ENCODE measurements at places on chromosomes 12 and 14.

GRCh38 chr12:120264086-120264903 is 1.2 kb downstream of the PXN start:
- DNase-seq = no peak

- DNase-seq = no peak
Observed at GRCh38 chr14:99676657-99677056, 7.4 kb upstream of the CYP46A1 start.

GRCh38 chr14:102539544-102540314 is 30.2 kb upstream of the ANKRD9 start:
- DNase-seq = no peak

- no peak for DNase-seq
Observed at GRCh38 chr14:90890322-90891020, 74.2 kb upstream of the TTC7B start.

DNA sequence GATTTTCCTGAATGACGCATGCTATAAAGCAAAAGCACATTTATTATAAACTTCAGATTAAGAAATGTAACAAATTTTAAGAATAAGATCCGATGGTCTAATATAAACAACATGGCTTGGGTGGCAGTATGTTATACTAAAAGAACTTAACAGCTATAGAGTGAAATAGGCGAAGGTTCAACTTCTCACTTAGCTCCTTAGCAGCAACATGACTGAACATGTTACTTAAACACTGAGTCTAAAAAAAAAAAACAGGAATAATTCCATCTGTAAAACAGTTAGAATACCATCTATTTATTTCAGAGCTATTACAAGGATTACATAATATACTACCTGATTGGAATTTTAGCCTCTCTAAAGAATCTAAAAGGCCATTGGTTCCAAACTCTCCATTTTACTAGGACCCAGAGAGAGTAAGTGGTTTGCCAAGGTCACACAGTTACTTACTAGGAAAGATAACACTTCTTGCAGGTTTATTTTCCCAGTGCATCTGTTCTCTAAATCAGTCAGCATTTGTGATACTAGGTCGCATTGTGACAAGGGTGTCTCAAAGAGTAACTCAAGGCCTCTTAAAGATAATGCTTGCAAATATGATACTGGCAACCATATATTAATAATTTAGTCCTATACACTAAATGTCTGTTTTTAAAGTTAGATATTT is 14.8 kb downstream of the OSBPL8 start:
- no peak for DNase-seq

DNA sequence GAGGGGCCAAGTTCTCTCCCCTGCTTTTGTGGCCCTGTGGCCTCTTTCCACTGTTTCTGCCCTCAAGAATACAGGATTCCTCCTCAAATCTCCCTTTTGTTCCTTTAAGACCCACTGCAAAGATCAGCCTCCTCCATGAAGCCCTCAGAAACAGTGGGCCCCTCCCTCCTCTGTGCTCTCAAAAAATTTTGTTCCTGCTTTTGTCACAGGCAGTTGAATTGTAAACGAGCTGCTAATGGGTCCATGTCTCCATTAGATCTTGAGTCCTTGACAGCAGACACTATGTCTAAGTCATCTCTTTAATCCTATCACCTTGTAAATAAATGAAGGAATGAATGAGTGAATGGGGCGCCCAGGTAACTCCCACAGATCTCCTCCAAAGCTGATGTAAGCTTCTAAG is 175.2 kb downstream of the ESRRB start:
- DNase-seq = no peak

- peak; percentile 11 for DNase-seq
Observed at GRCh38 chr14:102779084-102779462, 1.8 kb downstream of the TRAF3 start.

DNA sequence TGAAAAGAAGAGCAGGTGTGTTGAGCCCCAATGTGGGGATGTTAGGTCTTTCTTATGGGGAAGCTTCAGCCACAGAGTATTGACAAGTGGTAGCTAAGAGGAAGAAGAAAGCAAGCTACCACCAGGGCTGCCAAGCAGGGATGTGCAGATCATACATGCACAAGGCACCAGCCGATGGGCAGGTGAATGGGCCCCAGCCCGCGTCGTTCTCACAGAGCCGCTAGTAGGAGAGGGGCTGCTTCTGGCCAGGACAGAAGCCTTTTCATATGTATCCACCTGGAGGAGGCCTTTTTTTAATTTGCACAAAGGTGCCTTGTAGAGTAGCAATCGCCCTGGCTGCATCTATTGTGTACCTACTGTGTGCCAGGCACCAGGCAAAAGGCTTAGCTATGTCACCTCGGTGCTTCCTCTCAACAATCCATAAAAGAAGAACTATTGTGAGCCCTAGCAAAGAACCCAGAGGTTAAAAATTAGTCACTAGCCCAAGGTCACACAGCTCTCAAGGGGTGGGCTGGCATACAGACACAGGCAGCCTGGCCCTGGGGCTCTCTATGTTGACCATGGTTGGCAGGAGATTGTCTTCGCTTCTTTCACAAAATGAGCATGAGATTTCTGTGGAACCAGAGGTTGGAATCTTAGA is 8.2 kb downstream of the NUAK1 start:
- no peak for DNase-seq

GRCh38 chr12:1660304-1661187 is 30.3 kb upstream of the ADIPOR2 start:
- no peak for DNase-seq

DNA sequence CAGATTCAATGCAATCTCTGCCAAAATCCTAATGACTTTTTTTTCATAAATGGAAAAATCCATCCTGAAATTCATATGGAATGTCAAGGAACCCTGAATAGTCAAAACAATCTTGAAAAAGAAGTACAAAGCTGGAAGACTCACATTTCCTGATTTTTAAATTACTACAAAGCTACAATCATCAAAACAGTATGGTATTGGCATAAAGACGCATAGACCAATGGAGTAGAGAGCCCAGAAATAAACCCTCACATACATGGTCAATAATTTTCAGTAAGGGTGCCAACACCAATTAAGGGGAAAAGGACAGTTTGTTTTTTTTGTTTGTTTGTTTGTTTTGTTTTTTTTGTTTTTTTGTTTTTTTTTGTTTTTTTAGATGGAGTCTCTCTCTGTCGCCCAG is 4.6 kb upstream of the RD3L start:
- DNase-seq = no peak

DNA sequence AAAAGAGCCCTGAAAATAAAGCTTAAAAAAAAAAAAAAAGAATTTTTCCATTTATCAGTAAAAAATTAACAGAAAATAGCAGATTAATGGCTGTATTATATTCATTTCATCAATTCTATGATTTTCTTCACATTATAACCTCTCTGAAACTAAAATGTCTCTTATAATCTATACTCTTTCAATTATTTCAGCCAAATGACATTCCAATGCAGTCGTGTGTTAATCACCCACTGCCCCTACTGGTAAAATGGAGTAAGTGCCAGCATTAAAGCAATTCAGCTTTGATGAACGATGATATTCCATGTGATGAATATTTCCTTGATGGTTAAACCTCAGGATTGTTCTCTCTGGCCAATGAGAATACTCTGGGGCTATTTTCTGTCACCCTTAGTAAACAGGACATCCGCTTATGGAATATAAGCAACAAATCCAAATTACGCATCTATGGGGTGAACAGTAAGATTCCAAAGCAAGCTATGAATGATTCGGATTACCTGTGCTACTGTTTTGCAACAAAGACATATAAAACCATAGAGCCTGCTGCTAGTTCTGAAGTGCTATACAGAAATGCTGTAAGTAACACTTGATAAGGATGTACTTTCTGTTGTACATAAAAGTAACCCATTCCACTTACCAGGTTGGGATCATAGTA is 20.3 kb upstream of the SYCP3 start:
- peak; percentile 50 for DNase-seq

DNA sequence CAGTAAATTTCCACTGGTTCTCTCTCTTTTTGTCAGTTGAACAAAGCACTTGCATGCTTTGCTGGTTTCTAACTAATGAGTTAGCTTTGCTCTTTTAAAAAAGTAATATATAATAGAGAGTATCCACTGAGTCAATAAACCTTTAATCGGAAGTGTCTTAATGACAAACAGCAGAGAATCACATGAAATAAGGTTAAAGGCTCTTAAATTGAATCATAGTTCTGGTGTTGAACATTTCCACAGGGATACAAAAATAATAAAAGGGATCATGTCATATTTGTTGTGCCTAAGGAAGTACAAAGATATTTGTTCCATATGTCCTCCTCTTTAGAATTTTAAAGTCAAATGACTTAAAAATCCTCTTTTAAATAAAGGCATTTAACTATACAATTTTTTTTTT is 362.6 kb downstream of the LRIG3 start:
- no peak for DNase-seq

GRCh38 chr12:51845482-51845881 is 3.0 kb downstream of the FIGNL2 start:
- no peak for DNase-seq

DNA sequence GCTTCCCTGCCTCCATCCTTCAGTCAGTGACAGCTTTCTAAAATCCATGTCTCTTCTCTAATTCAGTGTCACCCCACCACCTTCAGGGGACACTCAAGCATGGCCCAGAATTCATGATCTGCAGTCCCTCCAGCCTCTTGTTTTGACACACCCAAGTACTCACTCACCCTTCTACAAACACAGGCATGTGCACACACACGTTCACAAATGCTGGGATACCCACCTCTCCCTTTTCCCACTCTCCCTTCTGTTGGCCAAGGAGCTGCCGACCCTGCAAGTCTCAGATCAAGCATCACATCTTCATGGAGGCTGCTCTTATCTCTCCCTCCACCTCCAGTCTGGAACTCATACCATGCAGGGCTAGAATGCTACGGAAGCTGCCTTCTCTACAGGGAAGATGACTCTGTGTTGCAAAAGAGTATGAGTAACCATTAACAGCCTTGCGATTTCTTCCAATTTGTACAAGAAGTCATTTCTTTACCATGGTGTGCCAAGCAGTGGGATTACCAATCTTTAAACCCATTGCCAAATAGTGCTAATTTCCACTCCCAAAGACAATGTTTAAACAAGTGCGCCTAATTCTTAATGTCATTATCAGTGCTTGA is 196.1 kb downstream of the BCL11B start:
- DNase-seq = no peak

DNA sequence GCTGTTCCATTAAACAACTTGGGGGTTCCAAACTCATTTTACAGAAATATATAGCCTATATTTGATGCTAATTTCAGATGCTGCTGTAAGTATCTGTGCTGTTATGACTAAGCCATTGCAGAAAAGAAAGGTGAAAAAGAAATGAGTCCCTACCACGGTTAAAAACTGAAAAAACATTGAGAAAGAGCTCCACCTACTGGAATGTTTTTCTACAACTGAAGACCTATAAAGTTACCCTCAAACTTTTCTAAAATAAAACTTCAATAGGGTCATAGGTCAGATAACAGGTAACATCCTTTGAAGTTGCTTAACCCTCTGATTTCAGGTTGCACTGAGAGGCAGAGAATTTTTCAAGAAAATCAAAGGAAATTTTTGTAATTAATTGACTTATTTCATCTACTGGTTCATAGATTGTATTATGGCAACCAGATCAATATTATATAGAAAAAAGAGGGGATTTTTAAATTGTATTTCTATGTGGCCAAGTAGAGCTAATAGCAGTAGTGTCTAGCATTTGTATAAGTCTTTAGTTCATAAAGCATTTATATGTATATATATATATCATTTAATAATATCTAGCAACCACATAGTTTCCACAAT is 279.9 kb downstream of the RPS29 start:
- DNase-seq = peak; percentile 23

GRCh38 chr12:70609203-70609602 is 28.0 kb downstream of the PTPRB start:
- no peak for DNase-seq

- no peak for DNase-seq
Observed at GRCh38 chr12:57418255-57418654, 12.6 kb downstream of the R3HDM2 start.

GRCh38 chr14:89767861-89768268 is 186.7 kb downstream of the EFCAB11 start:
- DNase-seq = peak; percentile 43
